PC-3 (cell line): ENCODE measurements at places on chromosomes 2 and 18.

DNA sequence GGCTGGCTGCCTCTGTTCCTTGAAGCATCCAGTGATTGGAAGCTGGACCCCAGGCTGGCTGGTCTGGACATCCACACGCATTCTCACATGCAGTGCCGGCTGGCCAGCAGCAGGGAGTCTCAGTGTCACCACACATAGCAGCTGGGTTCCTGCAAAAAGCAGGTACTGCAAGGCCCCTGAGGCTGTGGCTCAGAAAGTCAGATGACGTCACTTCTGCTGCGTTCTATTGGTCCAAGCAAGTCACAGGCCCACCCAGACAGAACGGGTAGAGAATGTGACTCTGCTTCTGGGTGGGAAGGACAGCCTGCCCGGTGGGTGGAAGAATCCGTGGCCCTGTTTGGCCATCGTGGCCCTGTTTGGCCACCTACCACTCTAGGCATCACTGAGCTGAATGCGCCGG, 51.3 kb upstream of the SPP2 start:
- no peak for DNase-seq

- no peak for DNase-seq
These were observed 85.2 kb downstream of the NOL10 start for GRCh38 chr2:10604604-10605003.

GRCh38 chr18:6994771-6995430, 122.7 kb downstream of the LAMA1 start:
- peak; percentile 79 for DNase-seq

GRCh38 chr2:199257261-199258224, 200.2 kb downstream of the SATB2 start:
- DNase-seq: no peak

DNA sequence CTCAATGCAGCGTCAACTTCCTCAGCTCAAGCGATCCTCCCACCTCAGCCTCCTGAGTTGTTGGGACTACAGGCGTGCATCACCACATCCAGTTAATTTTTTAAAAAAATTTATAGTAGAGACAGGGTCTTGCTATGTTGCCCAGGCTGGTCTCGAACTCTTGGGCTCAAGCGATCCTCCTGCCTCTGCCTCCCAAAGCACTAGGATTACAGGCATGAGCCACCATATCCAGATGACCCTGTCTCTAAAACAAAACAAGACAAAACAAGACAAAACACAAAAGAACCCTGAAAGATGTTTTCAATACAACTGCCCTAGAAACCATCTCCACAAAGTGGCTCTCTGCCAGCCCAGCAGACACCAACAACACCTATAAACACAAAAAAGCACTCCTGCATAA, 31.4 kb downstream of the ANKRD29 start:
- DNase-seq: no peak

GRCh38 chr18:77111951-77112746, 20.4 kb downstream of the MBP start:
- DNase-seq: no peak

DNA sequence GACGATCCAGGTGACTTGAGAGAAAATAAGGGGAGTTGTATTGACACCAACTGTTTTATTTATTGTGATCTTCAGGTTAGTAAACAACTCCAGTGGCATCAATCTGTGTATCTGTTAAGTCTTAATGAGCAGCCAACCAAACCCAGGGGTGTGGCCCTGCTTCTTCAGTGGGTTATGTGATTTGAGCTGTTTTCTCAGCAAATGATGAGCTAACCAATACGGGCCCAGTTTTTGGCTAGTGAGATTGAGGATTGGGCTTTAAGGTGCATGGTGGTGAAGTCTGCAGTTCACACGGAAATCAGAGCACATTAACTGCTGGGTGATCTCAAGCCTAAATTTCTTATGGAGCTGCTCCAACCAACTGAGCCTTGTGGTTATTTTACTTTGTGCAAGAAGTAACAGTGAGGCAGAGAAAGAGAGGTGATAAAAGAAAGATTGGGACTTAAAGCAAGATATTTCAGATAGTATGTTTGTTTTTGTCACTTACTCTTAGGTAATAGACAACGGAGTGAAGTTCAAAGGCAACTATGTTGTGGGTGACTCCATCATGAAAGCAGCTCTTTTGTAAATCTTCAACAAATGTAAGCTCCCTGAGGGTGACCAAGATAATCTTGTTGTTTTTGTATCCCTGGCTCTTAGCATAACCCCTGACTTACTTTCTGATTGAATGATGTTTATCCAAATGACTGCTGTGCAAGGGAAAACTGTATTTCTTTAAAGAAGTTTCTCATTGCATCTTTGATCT, 2.4 kb downstream of the MTCL1 start:
- peak; percentile 83 for DNase-seq

DNA sequence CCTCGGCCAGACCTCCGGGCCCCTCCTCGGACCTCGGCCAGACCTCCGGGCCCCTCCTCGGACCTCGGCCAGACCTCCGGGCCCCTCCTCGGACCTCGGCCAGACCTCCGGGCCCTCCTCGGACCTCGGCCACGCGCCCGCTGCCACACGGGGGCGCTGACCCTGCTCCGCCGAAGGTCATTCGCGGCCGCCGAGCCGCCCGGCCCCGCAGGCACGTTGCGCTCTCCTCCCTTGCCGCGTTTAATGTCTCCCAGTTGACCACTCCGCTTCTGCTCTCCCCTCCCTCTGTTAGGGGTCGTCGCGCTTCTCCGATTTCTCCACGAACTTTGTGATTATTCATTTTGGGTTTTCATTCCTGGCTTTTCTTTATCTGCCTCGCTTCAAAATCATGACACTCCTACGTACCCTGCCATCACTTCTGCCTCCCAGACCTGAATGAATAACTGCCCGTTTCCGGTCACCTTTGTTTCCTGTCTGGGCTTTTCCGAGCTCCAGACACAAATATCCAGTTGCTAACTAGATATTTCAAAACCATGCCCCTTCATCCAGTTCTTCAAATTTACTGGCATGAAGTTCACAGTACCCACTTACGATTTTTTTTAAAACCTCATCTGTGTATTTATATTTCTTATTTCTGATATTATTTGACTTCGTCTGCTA, 14.8 kb upstream of the COLEC12 start:
- no peak for DNase-seq

DNA sequence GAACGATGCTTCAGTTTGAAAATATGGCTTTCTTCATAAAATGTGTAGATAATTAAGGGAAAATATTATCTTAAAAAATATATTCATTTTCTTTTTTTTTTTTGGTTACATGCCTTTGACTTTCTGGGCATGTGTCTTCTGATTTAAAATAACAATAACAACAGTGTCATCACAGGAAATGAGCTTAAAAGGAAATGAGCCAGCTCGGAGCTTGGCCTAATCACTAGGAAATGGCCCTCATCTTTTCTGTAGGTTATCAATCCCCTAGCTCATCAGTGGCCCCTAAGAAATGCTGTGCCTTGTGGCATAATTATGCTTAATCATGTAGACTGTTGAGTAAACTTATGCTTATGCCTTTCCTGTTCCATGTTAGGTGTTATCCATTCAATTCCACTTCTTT, 141.8 kb upstream of the FHL2 start:
- DNase-seq: no peak

- DNase-seq: no peak
These were observed 3.7 kb downstream of the SMYD1 start for GRCh38 chr2:88071365-88071764.

DNA sequence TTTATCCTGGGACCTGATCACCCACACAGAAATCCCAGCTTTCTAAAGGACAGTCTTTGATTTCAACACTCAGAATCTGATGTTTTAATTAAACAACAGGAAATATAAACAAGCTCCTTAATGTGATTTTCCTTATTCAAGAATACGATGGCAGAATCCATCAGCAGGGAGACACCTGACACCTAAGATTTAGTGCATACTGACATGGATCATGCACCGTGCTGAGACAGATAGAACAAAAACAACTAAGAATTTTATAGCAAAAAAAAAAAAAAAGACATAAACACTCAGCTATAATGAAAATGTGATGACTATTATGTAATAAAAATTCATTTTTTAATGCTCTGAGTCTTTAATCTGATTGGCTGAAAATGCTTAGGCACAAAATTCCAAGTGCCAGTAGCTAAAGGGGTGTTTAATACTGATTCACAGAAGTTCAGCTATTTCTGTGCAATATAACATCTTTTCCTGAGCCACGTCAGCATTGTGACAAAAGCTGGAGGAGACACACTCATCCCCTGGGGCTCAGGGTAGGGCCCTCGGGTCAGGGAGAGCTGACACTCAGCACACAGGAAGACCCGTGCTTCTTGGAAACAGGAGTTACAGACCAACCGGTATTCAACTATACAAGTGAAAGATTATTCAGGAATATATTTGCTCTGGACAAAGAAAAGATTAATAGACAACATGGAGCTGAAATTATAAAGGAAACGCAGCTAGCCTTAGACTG, 247.4 kb downstream of the FBXO15 start:
- peak; percentile 21 for DNase-seq

DNA sequence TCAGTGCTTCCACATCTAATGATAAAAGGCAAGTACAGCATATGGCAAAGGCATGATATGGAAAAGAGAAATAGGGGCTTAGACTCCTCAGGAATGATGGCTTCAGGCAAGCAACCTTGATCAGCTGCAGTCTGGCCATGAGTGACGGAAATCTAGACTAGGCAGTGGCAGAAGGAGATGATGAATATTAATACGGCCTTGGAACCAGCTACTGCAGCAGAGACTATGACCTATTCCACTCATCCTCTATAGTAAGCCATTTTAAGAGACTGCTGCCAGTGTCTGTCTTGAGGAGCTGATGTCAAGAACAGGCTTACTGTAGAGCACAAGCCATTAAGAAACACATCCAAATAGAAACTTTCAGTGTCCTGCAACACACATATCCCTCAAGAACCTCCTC, 23.7 kb downstream of the ASXL2 start:
- DNase-seq: no peak

DNA sequence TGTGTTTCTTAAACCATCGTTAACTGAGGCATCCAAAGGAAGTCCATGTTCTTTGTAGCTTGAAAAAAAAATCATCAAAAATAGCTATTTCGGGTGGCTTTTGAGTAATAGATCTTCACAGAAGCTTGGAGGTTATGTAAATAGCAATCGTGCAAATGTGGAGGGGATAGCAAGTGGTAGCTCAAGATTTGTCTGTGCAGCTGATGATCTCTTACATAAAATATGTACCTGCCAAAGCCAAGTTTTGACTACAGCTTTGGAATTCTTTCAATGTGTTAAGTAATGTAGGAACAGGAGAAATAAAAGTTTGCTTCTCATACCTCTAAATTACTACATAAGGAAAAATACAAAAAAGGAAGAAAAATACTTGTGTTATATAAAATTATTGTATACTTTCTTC, 1432.0 kb downstream of the DPP10 start:
- no peak for DNase-seq

GRCh38 chr2:165401285-165401852, 68.1 kb upstream of the CSRNP3 start:
- DNase-seq: peak; percentile 92

DNA sequence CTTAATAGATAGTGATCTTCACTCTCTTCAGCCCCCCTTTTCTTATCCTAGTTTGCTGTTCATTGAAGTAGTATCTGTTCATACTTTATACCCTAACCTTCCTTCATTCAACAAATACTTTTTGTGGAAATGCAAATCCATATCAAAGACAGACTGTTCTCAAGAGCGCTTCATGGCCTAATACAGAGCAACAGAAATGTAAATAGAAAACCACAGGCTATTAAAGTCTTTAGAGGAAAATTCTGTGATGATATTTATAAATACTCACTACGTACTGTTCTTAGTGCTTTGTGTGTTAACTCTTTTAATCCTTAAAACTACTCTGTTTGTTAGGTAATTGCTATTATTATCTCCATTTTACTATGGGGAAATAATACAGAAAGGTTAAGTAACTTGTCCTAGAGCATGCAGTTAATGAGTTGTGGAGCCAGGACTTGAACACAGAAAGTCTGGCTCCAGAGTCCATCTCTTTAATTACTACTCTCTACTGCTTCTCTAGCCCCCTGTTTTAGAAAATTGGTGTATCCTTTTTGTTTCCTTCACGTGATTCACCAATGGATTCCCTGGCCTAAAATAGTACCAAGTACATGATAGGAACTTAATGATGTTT, 2.9 kb downstream of the MDH1 start:
- DNase-seq: no peak

- DNase-seq: no peak
These were observed 36.9 kb downstream of the KLF7 start for GRCh38 chr2:207128867-207129266.

DNA sequence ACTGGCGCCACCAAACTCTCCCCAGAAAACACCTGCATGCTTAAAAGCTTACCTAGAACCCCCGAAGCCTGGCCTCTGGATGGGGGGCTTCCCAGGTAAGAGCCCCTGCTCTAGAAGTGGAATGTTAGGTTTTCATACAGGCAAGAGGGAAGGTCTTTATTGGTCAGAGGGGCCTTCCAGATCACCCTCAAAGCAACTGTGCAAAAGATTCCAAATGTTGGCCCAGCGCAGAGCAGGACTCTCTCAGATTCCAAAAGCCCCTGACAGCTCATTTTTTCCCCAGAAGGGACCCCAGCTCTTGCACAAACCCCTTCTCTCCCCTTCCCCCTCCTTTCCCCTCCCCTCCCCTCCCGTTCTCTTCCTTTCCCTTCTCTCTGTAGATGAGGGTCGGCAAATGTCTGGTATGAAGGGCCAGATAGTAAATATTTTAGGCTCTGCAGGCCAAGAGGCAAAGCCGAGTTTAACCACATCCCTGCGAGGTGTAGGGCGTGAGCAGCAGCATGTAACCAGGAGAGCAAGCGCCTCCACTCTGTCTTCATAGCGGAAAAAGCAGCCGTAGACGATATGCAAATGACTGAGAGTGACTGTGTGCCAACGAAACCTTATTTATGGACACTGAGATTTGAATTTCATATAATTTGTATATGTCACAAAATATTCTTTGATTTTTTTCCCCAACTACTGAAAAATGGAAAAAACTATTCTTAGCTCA, 116.9 kb downstream of the SMAD7 start:
- DNase-seq: peak; percentile 26

GRCh38 chr2:118589721-118590120, 257.7 kb downstream of the EN1 start:
- no peak for DNase-seq

DNA sequence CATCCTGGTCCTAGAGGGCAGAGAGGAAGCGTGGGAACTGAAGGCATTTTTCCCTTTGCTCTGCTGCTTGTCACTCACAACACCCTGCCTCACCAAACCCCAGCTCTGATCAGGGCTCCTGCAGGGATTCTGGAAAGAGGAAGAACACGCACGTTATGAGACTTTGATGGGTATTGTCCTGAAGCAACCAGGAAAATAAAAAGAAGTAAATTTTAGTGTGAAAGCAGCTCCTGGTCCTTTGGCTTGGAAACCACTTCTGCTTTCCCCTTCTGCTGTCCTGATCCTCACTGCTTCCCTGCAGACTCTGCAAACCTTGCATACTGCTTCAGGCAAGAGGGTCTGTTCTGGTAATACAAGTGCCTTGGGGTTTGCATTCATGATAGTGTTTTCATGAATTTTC, 164.1 kb downstream of the SLC8A1 start:
- DNase-seq: no peak
